Cortex of kidney (tissue), 1 donor: ENCODE measurements at places on chromosomes 5 and 9.

GRCh38 chr5:5483350-5483749 lies 60.9 kb downstream of the ICE1 start:
- DNase-seq: no peak

DNA sequence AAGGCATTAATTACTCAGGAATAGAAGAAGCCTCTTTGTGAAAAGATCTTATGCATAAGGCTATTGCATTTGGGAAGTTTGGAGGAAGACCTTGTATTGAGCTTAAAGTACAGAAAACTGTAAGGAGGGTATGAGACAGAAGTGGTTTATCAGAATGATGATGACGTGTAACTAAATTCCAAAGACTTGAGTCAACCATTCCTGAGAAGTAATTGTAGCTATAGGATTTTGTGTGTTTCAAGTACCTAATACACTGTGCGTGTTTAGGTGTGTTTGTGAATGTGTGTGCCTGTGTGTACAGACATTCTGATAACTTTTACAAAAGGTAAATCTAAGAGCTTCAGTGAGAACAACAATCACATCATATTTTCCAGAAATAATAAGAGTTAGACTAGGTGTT lies 46.5 kb upstream of the IRX2 start:
- DNase-seq: no peak

DNA sequence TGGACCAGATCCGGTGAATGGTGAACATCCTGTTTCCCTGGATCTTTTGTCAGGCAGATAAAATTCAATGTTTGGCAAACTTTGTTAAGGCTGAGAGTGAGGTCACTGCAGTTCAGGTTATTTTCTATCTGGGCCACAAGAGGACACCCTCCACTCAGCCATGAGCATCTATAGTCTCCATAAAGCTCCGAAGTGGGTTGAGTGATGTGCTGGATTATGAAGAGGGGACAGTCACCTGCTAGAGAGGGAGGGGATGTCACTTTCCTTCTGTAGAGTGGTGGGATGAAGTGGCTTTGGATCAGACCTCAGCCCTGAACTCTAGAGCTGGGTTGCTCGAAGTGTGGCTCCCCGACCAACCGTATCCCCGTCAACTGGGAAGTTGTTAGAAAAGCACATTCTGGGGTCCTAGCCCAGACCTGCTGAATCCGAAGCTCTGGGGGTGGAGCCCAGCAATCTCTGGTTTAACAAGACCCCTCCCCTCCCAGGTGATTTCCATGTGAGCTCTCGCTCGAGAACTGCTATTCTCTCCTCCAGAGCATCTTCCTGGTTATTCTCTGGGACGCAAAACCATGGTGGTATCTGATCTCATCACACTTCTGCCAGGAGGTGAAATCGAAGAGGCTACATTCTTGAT lies 31.8 kb upstream of the FGF1 start:
- no peak for DNase-seq

DNA sequence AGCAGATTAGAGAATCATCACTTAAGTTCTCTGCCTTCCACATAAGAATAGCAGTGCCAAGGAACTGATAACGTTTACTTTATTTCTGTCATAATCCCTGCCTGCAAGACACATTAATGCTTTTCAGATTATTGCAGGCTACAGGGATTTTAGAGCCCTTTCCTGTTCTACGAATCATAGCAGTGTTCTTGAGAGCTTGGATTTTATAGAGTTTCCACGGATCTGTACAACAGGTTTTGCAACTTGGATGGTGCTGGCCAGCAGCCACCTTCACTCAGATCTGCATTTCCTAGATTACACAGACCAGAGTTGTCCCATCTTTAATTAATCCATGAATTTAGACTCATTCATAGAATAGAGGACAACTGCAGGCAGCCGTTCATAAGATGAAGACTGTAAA lies 38.1 kb downstream of the SLC12A2 start:
- no peak for DNase-seq

DNA sequence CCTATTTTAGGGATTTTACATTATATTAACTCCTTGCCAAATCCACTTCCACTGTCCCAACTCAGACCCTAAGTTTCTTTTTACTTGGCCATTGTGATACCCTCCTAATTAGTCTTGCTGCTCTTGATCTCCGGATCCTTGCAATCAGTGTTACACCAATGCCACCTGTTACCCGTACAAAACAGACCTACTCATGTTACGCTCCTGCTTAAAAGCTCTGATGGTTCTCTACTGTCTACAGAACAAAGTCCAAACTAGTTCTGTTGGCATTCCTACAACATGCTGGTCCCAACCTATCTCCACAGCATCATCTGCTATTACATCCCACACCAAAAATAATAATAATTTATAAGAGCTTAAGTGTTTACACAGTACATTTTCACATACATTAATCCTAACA lies 9.8 kb downstream of the ECPAS start:
- DNase-seq: no peak
